ENCODE measurements at places on chromosomes 12 and 14. TPM values are rescaled to one million over a fixed set of nuclear protein-coding genes. Genes with fewer than 3 reads are reported as not detected.
A peak's percentile ranks its signal among the peaks of the same experiment; 100 is the strongest.

DNA sequence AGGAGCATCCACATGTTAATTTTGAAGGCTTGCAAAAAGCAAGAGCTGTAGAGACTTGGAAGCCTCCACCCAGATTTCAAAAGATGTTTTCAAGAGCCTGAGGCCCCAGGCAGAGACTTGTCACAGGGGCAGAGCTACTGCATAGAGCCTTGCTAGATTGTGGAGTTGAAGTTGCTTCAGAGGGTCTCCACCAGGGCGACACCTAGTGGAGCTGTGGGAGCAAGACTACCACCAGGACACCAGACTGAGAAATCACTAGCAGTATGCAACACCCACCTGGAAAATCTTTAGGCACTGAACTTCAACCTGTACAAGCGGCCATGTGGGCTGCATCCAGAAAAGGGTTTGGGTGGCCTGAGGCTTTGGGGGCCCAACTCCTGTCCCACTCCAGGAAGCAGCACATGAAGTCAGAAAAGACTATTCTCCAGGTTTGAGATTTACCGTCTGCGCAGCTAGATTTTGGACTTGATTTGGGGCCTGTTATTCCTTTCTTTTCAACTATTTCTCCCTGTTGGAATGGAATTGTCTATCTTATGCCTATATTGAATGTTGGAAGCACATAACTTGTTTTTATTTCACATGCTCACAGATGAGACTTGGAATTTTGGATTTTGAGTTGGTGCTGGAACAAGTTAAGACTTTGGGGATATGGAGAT is 508.6 kb downstream of the FLRT2 start:
- peak; percentile 33 for DNase-seq

- DNase-seq = no peak
Observed at GRCh38 chr12:68119250-68119649, 40.3 kb downstream of the IFNG start.

The SLC7A8 gene
- polyA plus RNA-seq = 12.6 TPM

GRCh38 chr12:86801439-86801838 is 545.2 kb upstream of the MGAT4C start:
- peak; percentile 5 for DNase-seq

DNA sequence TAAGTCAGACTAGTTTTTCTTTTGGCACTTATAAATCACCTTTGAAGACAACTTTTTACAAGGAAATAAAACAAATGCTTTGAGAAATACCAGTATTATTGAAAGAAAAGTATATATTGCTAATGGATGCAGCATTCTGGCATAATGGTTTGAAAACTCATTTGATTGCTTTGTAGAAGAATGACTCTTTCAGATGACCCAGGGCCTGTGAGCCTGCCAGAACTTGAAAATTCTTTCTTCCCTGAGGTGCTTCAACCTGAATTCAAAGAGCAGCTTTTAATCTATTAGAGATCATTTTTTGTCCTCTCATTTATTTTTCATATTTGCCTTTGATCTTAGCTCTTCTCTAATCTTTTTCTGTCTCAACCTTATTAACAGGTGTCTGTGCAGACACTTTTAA is 87.4 kb downstream of the LRRK2 start:
- no peak for DNase-seq

Data from fibroblast of lung (primary cell).